AML-193 (cell line): ENCODE measurements at places on chromosomes 1 and 21.

DNA sequence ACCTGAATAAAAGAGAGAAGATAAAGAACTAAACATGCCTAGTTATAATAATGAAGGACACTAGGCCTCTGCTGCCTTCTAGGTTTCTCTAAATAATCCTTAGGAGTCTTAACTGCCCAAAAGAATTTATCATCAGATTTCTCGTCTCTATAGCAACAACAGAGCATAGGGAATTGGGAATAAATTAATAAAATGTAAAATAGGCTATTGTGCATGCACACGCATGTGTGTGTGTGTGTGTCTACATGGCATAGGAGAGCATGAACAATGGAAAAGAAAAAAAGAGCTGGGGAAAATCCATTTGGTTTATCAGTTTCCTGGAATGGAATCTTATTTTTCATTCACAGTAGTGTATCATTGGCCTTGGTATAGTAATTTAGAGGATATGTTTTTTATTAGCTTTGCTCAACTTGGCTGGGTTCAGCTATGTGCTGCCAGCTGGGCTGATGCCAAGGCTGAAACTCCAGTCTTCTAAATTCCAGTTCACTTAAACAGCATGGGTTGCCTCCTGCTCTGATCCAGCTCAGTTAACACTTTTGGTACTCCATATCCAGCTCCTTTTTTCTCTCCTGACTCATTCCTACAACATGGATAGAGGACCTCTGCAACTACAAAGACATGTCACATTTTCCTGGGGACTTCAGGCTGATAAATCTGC lies 80.6 kb upstream of the SLFNL1 start:
- no peak for DNase-seq

DNA sequence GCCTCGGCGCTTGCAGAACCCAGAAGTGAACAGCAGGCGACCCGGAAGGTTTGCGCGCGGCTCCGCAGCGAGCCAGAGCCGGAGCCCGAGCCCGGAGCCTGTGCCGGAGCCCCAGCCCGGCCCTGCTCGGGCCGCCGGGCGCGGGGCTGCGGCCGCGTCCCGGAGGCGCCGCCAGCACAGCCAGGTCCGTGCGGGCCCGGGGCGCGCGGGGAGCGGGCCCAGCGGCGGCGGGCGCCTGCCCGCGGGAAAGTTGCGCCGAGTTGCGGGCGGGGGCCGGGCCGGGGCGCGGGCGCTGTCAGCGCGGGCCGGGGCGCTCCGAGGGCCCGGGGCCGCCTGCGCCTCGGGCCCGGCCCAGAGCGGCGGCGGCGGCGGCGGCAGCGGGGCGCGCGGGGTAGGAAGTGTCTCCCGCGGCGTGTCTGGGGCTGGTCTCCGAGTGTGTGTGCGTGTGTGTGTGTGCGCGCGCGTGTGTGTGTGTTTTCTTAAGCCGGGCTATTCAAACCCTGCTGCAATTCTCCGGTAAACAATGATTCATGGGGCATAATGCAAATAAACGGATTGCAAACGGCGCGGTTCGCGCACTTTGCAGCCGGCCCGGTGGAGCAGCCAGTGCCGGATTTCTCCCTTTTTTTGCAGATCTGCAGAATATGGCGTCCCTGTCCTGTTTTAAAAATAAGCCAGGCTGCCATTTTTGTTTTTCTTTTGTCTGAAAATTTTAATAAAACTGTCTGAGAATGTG lies at the start of gene ZNF362:
Gene ZNF362 (plus strand): TSS at position 22 of the 736 bp plus-strand sequence. CDS start 14,083 bp downstream, outside the sequence.
- DNase-seq = peak; percentile 35

- no peak for DNase-seq
Measured at GRCh38 chr1:54409156-54410142, 3.3 kb upstream of the SSBP3 start.

- DNase-seq = no peak
Measured at GRCh38 chr1:31564606-31564989, 11.7 kb upstream of the TINAGL1 start.

DNA sequence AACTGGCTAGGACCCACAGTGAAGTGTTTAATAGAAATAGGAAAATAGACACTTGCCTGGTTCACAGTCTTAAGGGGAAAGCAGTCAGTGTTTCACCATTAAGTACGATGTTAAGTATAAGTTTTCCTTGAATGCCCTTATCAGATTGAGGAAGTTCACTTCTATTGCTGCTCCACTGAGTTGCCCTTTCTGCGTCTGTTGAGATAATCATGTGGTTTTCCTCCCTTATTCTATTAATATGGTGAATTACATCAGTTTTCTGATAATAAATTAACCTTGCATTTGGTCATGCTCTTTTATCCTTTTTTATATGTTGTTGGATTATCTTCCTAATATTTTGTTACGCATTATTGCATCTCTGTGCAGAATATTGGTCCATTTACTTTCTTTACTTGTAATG lies 21.4 kb downstream of the UTS2 start:
- peak; percentile 79 for DNase-seq

DNA sequence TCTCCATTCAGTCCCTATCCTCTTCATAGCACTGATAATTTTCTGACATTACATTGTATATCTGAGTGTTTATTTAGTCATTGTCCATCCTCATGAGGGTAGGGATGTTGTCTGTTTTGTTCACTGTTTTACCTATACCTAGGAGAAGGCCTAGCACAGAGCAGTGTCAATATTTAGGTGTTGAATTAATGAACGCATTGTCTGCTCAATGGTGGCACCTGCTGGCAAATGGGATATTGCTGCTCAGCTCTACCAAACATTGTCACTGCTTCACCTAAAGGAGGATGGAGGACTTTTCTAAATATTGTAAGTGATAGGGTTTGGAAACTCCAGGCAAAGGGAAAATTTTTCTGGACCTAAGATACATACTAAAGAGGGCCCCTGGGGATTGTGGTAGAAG lies 243.9 kb downstream of the RRAGC start:
- DNase-seq = no peak

GRCh38 chr1:31445951-31446350 lies 32.9 kb downstream of the SERINC2 start:
- peak; percentile 81 for DNase-seq

- DNase-seq = peak; percentile 53
Measured at GRCh38 chr1:40344597-40344996, 27.5 kb upstream of the COL9A2 start.

DNA sequence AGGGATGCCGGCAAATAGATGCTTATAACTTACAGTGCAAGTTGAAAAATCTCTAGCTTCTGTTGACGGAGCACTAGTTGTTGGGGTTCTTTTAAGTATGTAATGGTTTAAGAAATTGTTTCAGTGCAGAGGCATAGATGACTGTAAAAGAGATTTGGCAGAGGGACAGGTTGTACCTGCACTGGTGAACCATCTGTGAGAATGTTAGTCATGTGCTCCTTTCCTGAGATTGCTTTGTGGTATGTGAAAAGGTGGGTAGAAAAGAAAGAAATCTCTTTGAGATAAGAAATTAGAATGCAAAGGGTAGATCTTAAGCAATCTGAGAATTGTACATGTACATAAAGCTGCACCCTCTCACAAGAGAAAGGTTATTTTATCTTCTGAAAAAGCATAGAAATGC lies 19.4 kb downstream of the ZBTB37 start:
- no peak for DNase-seq

- no peak for DNase-seq
Measured at GRCh38 chr1:16092923-16093511, 19.6 kb upstream of the FAM131C start.

DNA sequence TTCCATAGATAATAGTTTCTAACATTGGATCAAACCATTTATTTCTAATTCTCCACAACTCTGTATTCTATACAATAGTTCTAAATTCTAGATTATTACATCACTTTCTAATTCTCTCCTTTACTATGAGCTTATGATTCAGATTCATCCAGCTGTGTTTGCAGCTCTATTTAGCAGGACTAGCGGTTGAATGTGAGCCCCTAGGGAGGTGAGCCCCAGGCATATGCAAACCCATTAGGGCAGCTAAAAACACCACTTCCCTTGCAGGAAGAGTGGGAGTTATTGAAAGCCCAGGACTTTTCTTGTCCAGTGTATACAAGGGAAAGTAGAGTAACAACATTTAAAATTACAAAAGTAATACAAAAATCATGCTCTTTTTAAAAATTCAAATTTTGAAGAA lies 56.9 kb downstream of the KRTAP19-8 start:
- no peak for DNase-seq

DNA sequence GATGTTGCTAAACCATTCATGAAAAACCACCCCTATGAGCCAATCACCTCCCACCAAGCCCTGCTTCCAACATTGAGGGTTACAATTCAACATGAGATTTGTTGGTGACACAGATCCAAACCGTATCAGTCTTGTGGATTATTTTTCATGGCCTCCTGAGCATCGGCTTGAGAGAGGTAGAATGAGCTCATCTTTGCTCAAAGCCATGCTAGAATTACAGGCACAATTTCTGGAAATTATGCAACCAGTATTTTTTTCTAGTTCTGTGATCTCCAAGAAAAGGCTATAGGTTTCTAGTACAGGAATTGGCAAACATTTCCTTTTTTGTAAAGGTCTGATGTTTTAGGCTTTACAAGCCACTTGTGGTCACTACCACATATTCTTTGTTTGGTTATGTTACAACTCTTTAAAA lies 219.4 kb downstream of the DUSP10 start:
- no peak for DNase-seq

DNA sequence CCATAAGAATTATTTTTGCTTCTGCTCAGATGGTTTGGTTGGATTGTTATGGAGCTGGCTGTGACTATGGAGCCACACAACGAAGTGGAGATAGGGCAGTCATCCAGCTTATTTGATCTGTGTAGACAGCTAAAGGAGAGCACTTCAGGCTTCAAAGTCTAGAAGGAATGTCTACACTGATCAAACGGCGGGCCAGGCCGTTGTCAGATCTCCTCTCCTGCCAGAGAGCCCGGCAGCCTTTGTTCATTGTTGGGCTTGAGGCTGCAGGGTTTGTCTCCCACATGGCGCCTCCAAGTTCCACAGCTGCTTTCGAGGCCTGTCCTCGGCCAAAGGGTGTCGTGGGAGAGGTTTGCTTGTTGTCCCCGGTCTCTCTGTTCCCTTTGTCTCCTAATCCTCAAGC lies 2.8 kb upstream of the STMN1 start:
- DNase-seq = no peak

- peak; percentile 51 for DNase-seq
Measured at GRCh38 chr1:37793773-37794371, at the start of gene MANEAL. TSS of gene MANEAL (plus strand) at chr1:37793847. CDS start at chr1:37794183, 336 bp downstream.

DNA sequence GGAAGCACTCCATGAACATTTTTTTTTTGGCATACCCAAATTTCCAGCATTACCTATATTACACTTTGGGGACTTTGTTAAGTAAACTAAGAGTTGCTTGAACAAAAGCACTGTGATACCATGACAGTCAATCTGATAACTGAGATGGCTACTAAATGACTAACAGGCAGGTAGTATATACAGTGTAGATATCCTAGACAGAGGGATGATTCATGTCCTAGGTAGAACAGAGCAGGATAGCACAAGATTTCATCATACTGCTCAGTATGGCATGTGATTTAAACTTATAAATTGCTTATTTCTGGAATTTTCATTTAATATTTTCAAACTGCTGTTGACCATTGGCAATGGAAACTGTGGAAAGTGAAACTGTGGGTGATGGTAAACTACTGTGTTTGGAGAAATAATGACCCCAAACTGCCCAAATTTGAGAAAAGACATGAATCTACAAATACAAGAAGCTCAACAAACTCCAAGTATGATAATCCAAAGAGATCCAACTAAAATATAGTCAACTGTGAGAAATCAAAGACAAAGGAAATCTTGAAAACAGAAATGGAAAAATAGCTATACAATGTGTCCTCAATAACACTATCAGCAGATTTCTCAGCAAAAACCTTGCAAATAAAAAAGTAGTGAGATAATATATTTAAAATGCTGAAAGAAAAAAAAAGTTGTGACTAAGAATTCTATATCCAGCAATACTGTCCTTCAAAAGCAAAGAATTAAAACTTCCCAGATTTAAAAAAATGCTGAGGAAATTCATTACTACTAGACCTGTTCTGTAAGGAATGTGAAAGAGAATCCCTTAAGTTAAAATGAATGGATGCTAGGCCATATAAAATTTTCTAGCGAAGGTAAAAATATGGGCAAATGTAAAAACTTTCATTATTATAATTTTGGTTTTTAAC lies 410.4 kb downstream of the DUSP10 start:
- DNase-seq = no peak

DNA sequence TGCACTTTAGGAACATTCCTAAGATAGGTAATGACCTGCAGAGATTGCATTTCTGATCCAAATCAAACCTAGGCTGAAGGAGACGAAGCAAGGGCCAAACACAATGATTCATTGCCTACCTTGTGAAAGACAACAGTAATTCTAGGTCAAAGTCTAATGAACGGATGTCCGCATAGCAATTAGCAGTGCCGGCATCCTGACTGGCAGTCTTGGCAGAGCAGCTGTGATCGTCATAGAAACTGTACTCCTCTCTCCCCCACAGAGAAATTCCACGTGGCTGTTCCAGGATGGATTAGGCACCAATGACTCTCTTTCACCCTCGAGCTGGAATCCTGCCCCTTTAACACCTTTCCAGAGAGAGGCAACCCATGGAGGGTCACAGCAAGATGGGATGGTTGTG lies 28.9 kb upstream of the VAV3 start:
- no peak for DNase-seq

DNA sequence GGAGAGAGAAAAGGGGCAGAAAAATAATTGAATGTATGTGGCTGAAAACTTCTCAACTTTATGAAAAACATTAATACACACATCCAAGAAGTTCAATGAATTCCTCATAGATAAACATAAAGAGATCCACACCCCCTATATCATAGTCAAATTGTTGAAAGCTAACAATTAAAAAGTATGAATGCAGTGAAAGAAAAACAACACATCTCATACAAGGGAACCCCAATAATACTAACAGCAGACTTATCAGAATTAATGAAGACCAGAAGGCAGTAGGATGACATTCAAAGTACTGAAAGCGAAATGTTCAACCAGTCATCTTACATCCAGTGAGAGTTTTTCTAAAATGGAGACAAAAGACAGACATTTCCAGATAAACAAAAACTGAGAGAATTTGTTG lies 134.4 kb downstream of the FMN2 start:
- DNase-seq = no peak

DNA sequence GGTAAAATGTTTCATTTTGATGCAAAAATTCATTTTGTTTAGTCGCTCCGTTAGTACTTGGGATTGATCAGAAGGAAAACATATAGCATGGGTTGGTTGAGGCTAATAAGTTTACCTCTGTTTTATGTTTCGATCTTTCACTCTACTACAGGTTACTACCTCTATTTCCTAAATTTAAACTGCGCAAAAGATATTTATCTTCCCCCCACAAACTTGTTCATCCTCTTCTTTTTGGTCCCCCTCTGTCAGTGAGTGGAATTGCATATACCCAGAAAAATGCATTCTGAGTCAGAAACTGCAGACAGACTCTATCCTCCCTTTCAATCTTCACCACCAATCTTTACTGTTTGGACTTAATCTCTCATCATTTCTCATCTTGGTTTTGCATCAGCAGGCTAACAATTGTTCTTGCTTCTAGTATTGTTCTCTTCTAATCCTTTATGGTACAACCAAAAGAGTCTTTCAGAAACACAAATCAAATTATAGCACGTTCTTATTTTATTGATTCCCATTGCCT lies 316.0 kb upstream of the ADGRL4 start:
- DNase-seq = no peak

DNA sequence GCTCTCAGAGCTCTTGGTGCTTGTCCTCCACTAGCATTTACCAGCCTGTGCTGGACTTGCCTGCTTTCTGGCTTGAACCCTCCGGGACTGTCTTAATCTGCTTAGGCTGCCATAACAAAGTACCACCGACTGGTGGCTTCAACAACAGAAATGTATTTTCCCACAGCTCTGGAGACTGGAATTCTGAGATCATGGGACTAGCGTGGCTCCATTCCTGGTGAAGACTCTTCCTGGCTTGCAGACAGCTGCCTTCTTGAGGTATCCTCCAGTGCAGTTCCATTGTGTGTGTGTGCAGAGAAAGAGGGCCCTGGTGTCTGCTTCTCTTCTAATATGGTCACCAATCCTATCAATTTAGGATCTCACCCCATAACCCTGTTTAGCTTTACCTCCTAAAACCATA lies 22.0 kb upstream of the RCAN1 start:
- DNase-seq = no peak
